ENCODE measurements at places on chromosomes 3 and 15. TPM values are rescaled to one million over a fixed set of nuclear protein-coding genes. Genes with fewer than 3 reads are reported as not detected.
A peak's percentile ranks its signal among the peaks of the same experiment; 100 is the strongest.

DNA sequence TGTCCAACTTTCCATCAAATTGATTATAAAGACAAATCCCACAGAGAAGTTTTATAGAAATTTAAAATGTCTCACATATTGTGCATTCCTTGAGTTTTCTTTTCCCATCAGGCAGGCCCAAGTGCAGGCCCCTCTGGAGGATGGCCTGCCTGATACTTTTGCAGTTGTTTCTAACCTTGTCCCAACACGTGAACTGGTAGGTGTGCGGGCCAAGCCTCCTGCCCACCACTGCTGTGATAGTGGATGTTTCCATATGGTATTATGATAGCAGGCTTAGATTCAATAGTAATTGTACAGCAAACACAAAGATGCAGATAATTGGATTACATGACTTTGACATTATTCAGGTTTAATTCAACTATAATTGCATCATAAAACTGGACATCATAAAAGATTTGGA lies 1.4 kb downstream of the P2RY12 start:
- no peaks in the 10 kb centered on the region for H3K36me3 ChIP-seq
- no peak overlapping the region for H3K27ac ChIP-seq
- DNase-seq: no peak
- H3K4me3 ChIP-seq: no peak overlapping the region
- H3K27me3 ChIP-seq: no peaks in the 10 kb centered on the region
- H3K4me1 ChIP-seq: no peaks in the 10 kb centered on the region

The EPHA3 gene
- 5.0 TPM for total RNA-seq

DNA sequence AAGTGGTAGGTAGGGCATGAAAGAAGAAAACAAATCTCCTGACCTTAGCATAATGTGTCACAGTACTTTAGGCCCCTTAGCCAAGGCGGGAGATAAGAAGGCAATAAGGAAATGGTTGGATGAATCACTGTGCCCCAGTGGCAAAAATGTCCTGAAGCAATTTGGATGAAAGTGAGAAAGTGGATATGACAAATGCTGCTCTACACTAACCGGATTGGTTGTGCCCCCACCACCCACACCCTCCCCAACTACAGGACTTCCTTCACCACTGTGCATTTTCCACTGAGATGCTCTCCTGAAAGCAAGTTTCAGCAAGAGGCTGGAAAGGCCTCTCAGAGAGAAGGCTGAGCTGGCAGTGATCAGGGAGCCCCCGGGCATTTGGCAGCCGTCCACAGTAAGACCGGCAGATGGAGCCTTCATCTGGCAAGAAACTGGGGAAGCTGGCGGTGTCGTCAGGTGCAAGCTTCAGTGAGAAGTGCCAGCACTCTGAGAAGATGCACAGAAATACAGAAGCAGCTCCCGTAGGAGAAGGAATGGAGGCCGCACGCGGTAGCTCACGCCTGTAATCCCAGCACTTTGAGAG lies 63.8 kb downstream of the ATP1B3 start:
- H3K4me1 ChIP-seq: peaks cover 12% of the 10 kb centered on the region
- H3K4me3 ChIP-seq: no peak overlapping the region
- H3K27me3 ChIP-seq: no peaks in the 10 kb centered on the region
- no peak overlapping the region for H3K27ac ChIP-seq
- peak; percentile 71 for DNase-seq

GRCh38 chr3:102400766-102401165 lies 34.0 kb upstream of the ZPLD1 start:
- no peak overlapping the region for H3K4me3 ChIP-seq
- no peaks in the 10 kb centered on the region for H3K36me3 ChIP-seq
- peak; percentile 90 for DNase-seq
- peaks cover 16% of the 10 kb centered on the region for H3K4me1 ChIP-seq
- H3K27ac ChIP-seq: peak overlapping the region; percentile 58

The LRRC15 gene
- 1.3 TPM for total RNA-seq

DNA sequence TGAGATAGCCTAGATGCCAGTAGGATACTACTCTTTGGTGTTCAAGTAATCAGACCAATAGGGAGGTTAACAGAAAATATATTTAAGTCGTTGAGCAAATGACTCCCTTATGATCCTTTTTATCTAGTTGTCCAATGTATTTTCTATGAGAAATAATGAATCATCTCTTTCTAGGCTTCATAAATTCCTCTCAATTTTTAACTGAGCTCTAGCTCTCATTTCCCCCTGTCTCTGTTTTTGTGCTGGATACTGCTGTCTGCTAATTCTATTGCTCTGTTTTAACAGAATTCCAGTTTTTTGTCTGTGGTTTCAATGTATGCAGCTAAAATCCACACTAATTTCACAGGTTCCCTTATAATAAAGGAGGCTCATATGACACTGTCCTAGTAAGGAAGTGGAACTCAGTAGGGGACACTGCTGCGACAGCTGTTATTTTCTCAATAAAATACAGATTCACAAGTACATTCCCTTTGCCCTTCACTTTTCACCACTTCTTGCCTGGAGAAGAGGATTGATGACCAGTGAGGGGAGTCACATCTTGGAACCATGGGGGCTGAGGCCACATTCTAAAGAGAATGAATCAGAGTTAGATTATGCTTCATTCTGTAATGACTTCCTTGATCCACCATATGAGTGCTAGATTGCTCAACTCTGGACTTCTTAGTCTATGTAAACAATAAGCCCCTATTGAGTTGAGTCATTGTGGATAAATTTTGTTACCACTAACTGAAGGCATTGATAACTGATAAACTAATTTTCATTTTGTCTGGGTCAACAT lies 558.7 kb upstream of the KCNMB2 start:
- H3K27ac ChIP-seq: peak overlapping the region; percentile 89
- H3K4me3 ChIP-seq: no peak overlapping the region
- H3K36me3 ChIP-seq: no peaks in the 10 kb centered on the region
- peak; percentile 97 for DNase-seq

The TRIM42 gene
- total RNA-seq: not detected

DNA sequence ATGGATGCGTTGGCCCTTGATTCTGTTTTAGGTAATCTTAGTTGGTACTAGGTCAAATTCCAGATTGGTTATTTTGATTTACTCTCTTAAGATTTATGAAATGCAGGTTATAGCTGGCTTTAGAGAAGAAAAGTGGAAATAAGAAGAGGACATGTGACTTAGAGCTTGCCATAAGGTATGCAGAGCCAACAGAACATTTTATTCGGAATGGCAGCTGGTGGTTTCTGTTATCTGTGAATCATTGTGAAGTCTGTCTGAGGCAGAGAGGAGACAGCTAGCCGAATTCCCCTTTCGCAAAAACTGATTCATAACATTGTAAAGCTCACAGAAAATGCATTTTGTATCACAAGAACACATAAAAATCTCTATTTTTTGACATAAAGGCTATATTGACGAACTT lies 82.1 kb downstream of the FILIP1L start:
- peak; percentile 97 for DNase-seq
- H3K4me1 ChIP-seq: peaks cover 32% of the 10 kb centered on the region
- H3K36me3 ChIP-seq: no peaks in the 10 kb centered on the region
- no peaks in the 10 kb centered on the region for H3K27me3 ChIP-seq
- no peak overlapping the region for H3K4me3 ChIP-seq

DNA sequence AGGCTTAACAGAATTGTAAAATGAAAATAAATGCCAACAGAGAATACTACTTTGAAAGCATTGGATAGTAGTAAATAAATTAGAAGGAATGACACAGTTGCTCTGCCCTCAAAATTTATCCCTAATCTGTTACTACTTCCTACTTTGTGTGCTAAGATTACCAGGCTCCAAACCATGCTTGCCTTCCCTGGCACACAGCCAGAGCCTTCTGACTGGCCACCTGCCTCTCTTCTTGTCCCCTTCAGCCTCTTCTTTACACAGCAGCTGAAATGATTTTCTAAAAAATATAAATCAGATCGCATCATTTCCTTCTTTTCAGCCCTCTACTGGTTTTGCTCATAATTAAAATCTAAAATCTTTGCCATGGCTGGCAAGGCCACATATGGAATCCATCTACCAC lies 334.1 kb downstream of the FHIT start:
- no peak overlapping the region for H3K4me3 ChIP-seq
- no peak overlapping the region for H3K27ac ChIP-seq
- H3K4me1 ChIP-seq: no peaks in the 10 kb centered on the region
- DNase-seq: no peak

DNA sequence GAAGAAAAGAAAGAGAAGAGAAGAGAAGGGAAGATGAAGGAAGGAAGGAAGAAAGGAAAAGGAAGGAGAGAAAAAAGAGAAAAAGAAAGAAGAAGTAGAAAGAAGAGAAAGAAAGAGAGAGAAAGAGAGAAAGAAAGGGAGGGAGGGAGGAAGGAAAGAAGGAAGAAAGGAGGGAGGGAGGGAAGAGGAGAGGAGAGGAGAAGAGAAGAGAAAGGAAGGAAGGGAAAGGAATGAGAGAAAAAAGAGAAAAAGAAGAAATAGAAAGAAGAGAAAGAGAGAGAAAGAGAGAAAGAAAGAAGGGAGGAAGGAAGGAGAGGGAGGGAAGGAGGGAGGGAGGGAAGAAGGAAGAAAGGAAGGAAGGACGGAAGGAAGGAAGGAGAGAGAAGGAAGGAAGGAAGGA lies 217.9 kb upstream of the POU1F1 start:
- H3K4me3 ChIP-seq: no peak overlapping the region
- no peak for DNase-seq
- H3K27ac ChIP-seq: no peak overlapping the region
- H3K4me1 ChIP-seq: no peaks in the 10 kb centered on the region
- H3K27me3 ChIP-seq: no peaks in the 10 kb centered on the region

The GPR176 gene
- 33.5 TPM for total RNA-seq

The MINDY4B gene
- not detected for total RNA-seq

DNA sequence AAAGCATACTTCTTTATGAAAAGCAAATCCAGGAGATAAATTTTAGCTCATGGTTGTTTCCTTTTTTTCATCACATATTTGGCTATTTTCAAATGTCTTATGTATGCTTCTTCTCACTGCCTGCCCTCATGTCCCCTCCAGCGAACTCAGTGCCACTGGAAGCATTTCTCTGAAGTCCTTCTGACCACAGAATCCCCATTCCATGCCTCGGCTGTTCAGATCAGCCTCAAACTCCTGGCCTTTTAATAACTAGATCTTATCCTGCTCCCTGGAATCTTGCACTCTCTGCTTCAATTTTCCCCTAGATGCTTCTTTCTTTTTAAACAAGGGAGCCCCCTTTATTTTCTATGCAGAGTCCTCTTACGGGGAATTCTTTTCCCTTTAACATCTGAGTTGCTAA lies 10.1 kb downstream of the ETV5 start:
- H3K4me3 ChIP-seq: no peak overlapping the region
- H3K27ac ChIP-seq: no peak overlapping the region
- H3K36me3 ChIP-seq: peaks cover 4% of the 10 kb centered on the region
- peaks cover 33% of the 10 kb centered on the region for H3K4me1 ChIP-seq

The SAMMSON gene
- not detected for total RNA-seq

DNA sequence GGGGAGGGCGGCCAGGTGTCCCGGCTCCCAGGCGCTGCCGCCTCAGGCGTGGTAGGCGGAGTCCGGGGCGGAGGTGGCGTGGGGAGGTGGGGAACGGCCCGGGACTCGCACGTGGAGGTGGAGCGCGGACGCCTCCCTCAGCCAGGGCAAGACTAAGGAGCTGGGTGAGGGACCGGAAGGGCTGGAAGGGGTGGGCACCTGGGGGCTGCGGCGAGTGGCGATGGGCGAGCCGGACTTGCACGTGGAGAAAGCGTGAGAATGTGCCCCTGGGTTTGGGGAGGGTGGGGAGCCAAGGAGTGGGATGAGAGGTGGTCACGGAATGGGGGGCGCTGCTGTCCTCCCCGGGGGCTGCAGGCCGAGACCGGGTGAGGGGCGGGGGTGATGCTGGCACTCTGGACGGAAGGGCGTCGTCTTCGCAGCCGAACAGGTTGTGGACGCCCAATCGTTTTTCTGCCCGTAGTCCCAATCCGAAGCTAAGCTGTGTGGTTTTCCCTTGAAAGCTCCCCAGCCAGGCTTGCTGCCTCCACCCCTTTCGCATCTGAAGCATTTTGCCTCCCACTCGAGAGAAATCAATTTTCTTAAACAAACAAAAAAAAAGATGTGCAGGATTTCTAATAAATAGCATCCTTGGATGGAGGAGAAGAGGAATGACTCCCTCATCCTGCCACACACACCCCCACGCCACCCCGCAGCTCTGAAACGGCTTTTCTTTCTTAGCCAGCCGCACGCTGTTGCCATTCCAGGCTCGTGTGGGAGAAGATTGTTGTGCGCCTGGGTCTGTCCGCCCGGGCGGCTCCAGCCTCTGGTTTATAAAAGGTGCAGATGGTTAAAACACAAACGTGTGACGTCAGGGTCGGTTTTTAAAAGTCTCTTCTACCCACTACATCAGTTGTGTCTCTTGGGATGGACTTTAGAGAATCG lies 62.5 kb upstream of the ANKRD28 start:
- no peaks in the 10 kb centered on the region for H3K36me3 ChIP-seq
- H3K4me3 ChIP-seq: peak overlapping the region; percentile 70
- no peaks in the 10 kb centered on the region for H3K27me3 ChIP-seq
- peaks cover 14% of the 10 kb centered on the region for H3K4me1 ChIP-seq

The C3orf49 gene
- not detected for total RNA-seq

GRCh38 chr3:149339931-149340309 lies 6.5 kb upstream of the TM4SF18 start:
- peaks cover 37% of the 10 kb centered on the region for H3K4me1 ChIP-seq
- peak overlapping the region; percentile 91 for H3K27ac ChIP-seq
- no peaks in the 10 kb centered on the region for H3K36me3 ChIP-seq
- peak; percentile 99 for DNase-seq
- H3K4me3 ChIP-seq: peak overlapping the region; percentile 19
- no peaks in the 10 kb centered on the region for H3K27me3 ChIP-seq

The IGF2BP2 gene
- total RNA-seq: 128 TPM

GRCh38 chr15:27583651-27584050 lies 515.5 kb downstream of the OCA2 start:
- no peaks in the 10 kb centered on the region for H3K4me1 ChIP-seq
- H3K27me3 ChIP-seq: no peaks in the 10 kb centered on the region
- H3K36me3 ChIP-seq: no peaks in the 10 kb centered on the region

DNA sequence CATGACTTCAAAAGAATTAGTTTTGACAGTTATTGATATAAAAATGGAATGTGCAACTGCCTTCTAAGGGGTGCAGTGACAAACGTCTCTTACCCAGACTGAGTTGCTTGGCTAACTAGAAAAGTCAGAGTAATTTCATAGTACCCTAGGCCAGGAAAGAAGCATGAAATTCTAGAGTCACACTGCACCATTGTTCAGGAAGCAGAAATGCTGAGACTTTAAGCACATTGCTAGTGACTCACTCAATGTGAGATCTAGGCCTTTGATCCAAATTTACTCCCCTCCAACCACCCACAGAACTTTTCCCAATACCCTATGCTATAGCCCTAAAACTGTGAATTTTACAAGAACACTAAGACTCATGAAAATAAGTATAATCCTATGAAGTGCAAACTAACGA lies 110.8 kb downstream of the DUT start:
- H3K27me3 ChIP-seq: no peaks in the 10 kb centered on the region
- H3K36me3 ChIP-seq: peaks cover 86% of the 10 kb centered on the region
- DNase-seq: no peak
- no peak overlapping the region for H3K27ac ChIP-seq
- peaks cover 16% of the 10 kb centered on the region for H3K4me1 ChIP-seq

- no peaks in the 10 kb centered on the region for H3K4me1 ChIP-seq
- H3K27ac ChIP-seq: no peak overlapping the region
- H3K36me3 ChIP-seq: no peaks in the 10 kb centered on the region
- DNase-seq: no peak
- no peaks in the 10 kb centered on the region for H3K27me3 ChIP-seq
Measured at GRCh38 chr3:173780067-173780466, 382.5 kb downstream of the NLGN1 start.

The STAB1 gene
- total RNA-seq: not detected

The STRIT1 gene
- not detected for total RNA-seq

The GOLGA8Q gene
- total RNA-seq: 0.84 TPM

GRCh38 chr3:37984051-37984450 lies 6.5 kb upstream of the VILL start:
- no peak overlapping the region for H3K4me3 ChIP-seq
- H3K4me1 ChIP-seq: no peaks in the 10 kb centered on the region
- no peaks in the 10 kb centered on the region for H3K27me3 ChIP-seq
- DNase-seq: no peak
- no peak overlapping the region for H3K27ac ChIP-seq
- no peaks in the 10 kb centered on the region for H3K36me3 ChIP-seq

All from astrocyte (in vitro differentiated cells and primary cell).